ENCODE measurements at places on chromosomes 16 and 17.

- DNase-seq: peak; percentile 29
These were observed 18.5 kb upstream of the NTN1 start for GRCh38 chr17:9002606-9003354.

GRCh38 chr17:76241204-76241538 is 878 bp upstream of the RNF157 start:
- DNase-seq: no peak

DNA sequence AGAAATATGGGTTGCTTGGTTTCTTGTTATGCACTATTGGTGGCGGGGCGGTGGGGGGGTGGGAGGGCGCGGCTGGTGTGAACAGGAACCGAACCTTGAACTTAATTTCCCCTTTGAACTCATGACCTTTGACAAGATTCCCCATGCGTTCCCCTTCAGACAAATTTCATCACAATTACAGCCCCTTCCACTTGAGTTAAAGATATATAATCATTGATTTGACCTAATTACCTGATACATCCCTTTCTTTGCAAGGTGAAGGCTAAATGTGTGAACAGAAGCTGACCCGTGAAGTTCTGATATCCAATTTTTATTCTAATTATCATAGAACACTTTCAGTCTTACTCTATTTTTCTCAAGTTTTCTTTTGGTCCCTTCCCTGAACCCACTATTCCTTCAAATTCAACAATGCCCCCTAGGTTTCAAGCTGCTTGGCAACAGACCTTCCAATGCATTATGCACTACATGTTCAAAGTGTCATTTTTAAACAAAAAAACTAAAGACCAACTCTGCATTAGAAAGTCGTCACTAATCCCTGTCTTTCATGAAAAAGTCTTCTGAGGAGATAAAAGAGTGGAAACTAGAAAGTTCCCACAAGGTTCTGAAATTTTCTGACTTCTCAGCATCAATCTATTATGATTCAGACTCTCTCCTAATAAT is 116.8 kb downstream of the SKAP1 start:
- no peak for DNase-seq

DNA sequence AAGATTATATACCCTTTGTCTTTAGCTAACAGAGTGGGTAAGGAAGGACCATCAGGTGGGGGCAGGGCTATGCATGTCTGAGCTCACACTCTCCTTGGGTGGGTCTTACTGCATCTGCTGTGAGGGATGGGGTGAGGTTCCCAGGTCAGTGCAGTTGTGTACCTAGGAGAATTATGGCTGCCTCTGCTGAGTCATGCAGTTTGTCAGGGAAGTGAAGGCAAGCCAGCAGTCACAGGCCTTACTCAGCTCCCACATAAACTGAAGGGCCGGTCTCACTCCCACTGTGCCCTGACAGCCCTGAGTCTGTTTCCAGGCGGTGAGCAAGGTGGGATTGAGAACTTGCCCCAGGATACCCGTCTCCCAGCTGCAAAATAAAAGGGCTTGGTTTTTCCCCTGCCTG is 328.6 kb downstream of the MAP2K6 start:
- no peak for DNase-seq

GRCh38 chr16:30875871-30876801 is 17.7 kb downstream of the BCL7C start:
- peak; percentile 31 for DNase-seq

DNA sequence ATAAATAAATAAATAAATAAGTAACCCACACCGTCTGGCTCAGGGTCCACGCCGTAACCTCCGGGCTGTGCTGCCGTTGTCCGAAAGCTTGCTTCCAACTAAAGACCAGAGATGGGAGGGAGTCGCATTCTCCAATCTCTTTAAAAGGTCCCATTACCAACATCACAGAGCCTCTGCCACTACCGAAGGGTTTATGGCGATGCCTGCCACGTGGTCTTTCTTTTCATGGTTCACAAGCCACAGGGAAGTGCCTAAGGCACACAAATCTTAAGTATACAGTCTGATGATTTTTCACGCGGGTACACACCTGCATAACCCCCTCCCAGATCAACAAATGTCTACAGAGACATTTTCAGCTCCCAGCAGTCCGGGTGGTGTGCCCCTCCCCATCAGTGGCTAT is 1.4 kb downstream of the COTL1 start:
- peak; percentile 36 for DNase-seq

DNA sequence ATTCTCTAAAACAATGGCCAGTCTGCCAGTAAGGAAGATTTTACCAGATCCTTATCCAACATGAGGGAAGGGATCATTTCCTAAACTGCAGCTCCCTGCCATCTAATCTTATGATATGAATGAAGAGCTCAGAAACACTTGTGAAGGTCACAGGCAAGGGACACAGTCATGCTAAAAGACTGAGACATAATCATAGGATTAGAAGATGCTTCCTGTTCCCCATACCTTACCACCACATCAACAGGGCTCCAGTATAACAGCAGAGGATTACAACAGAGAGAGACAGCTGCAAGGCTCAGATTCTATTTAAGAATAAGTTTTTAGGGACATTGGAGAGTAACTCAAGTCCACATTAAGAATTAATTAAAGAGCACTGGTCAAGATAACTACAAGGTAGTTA is 93.3 kb downstream of the BRIP1 start:
- DNase-seq: peak; percentile 70

All from NCI-H82 (cell line).